Stimulated activated CD4-positive, alpha-beta T cell treated with anti-CD3 and anti-CD28 coated beads, Interleukin-15, amount 100 ng/mL, for 24 hours (primary cell): ENCODE measurements at places on chromosomes 3 and 15.

DNA sequence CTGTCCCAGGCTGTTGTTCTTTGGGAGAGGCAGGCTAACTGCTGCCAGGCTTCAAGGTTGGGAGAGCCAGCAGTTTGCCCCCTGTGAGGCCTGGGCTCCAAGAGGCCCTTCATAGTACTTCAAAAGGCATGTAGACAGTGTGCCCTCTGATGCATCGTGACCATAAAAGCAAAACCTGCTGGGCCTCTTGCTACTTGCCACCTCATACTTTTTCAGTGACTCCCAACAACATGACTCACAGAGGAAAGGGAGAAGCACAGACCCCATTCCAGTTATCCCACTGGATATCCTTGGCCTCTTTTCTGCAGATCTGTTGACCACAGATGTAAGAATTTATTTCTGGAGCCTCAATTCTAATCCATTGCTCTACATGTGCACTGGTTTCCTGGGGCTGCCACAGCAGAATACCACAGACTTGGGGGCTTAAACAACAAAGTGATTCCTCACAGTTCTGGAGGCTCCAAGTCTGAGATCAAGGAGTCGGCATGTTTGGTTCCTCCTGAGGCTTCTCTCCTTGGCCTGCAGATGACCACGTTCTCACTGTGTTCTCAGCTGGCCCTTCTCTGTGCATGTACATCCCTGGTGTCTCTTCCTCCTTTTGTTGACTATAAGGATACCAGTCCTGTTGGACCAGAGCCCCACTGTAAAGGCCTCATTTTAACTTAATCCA lies 8.9 kb upstream of the NSMCE3 start:
- no peak for DNase-seq

GRCh38 chr3:126267169-126267975 lies 87.0 kb upstream of the ALDH1L1 start:
- DNase-seq, result no peak

DNA sequence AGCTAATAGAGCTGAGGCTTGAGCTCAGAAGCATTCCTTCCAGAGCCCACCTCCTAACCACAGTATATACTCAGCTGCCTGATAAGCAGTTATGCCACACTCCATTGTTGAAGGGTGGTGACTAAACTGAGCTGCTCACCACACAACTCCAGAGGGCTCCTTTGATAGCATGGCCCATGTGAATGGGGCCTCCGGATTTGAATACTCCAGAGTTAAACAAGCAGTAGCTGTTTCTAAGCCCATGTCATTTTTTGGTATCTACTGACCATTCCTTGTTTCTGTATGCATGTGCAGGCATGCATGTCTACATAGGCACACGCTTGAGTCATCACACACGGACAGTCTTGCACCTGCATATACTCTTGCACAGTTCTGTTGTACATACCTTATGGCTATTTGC lies 28.9 kb downstream of the IGSF10 start:
- no peak for DNase-seq

DNA sequence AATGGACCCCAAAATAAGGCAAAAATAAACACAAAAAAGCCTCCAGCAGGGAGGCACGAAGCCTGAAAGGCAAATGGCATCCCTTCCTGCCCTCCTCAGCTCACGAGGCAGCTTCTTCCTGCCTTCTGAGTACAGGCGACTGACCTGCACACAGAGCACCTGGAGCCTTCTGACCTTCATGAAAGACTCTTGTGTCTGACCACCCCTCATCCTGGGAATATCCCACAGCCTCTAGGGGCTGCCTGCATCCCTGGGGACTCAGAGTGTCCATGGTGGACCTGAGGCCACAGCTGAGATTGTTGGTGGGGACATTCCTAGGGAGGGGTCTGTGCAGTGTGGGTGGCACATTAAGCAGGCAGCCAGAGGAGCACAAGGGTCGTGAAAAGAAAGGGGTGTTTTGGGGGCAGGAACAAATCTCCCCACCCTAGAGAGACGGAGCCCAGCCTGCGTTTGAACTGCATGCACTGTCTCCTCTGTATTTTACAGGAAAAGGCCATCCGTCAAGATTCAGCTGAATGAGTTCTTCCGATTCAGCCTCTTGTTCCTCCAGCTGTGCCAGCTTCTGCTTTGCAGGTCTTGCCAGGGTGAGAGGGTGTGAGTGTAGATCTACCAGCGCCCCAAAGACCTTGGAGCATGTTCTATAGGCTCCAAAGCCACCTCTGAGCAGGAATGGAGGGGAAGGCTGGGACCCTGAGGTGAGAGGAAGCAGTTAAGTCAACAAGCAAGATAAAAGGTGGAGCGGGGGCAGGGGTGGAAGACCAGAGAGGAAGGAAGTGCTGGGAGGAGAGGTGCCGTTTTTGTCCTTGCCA lies 80.4 kb upstream of the MEF2A start:
- no peak for DNase-seq

GRCh38 chr3:72441284-72441994 lies 406.8 kb downstream of the SHQ1 start:
- no peak for DNase-seq

DNA sequence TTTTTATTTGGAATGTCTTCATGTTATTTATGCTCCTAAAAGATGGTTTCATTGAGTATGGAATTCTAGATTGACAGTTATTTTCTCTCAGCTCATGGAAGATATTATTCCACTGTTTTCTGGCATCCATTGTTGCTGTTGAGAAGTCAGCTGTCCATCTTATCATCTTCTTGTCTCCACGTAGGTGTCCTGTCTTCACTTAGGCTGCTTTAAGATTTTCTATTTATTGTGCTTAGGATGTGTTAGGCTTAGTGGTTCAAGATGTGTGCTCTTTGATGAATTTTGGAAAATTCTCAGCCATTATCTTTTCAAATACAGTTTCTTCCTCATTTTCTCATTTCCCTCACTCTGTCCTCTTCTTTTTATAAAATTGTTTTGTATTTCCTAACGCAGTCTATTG lies 52.0 kb downstream of the SNRK start:
- no peak for DNase-seq
